ENCODE measurements at places on chromosomes 13 and 19.

DNA sequence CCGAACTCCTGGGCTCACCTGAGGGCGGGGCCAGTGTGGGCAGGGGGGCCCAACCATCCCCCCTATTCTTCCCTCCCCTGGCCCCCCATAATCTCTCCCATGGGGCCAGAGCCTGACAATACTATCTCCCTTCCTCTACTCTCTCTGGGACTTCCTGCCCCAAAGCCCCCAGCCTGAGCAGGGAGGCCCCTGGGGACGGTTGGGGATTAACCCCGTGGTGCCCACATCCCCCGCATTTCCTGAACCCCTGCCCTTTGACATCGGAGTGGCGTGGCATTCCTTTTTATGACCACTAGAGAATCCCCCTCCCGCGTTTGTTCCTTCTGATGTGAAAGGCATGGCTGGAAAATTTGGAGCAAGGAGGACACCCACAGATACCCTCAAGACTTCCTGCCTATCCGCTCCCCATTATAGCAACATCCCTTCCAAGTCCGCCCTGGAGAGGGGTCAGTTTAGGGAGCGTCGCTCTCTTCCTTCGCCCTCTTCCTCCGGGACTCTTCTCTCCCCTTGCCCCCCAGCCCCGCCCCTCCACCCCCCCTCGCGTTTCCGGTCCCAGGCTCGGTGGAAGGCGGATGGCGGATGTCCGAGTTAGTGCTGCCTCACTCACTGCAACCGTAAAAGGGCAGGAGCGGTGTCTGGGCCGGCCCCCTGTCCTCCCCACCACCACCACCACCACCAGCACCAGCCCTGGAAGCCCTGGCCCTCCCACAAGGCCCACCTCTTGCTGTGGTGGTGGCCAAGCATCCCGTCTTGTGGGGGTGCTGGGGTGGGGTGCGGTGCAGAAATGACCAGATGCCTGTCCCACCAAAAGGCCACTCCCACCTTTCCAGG lies 1.8 kb downstream of the VASP start:
- DNase-seq = no peak

DNA sequence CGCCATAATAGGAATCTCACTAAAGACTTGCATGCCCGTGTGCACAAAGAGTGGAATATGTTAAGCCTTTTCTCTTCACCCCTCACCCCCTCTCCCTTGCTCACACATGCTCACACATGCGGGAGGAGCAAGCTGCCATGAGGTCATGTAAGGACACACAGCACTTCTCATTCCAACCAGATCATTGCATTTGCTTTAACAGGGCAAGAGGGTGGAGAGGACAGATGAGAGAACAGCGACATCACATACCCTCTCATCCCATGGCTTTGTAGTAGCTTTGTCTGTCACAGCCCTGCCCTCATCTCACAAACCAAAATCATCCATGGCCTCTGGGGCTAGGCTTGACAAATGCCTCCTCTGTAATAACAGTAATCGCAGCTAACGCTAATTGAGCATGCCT lies 145.6 kb upstream of the FRY start:
- DNase-seq = peak; percentile 58

DNA sequence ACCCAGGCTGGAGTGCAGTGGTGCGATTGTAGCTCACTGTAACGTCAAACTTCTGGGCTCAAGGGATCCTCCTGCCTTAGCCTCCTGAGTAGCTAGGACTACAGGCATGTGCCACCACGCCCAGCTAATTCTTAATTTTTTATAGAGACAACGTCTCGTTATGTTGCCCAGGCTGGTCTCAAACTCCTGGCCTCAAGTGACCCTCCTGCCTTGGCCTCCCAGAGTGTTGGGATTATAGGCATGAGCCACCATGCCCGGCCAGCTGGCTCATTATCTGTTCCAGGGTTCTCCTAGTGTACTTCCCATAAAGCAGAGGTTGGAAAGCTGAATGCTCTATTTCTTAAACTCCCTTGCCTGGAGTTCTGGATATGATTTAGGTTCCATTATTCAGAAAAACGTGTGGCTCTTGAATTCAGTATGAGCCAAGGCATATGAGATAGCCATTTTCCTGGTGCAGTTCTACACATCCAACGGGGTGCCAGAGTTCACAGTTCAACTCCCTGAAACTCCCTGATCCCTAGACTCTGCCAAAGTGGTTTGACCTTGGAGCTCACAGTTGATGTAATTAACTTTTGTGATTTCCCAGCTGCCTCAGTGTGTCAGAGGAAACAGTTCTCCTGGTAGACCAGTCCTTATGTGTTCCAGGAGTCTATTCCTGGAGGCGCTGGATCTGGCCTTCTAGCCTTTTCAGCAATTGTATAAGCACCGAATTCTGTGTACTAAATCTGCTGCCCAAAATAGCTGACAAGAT lies 21.6 kb downstream of the GPR183 start:
- DNase-seq = no peak

DNA sequence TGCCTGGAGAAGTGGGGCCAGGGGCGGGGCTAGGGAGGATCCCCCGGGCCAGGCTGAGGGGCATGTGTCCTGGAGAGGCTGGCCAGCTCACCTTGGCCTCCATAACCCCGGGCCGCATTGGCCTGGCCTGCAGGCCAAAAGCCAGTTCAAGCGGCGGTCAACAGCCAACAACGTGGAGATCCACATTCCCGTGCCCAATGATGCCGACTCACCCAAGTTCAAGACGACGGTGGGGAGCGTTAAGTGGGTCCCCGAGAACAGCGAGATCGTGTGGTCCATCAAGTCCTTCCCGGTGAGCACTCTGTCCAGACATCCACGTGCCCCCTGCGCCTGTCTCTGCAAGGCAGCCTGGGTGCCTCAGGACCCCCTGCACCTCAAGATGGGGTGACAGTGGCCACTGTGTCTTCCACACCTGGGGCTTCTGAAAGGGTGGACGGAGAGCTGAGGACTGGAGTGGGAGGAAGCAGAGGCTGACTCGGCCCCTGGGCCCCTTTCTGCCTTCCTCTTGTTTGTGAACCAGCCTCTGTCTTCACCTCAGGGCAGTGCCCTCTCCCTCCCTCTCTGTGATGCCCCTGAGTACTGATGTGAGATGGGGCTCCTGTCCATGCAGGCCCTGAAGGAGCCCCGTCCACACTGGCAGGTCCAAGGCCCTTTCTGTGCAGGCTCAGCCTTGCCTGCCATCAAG lies 31.1 kb downstream of the AP1M1 start:
- DNase-seq = no peak

- DNase-seq = no peak
These were observed 2.7 kb downstream of the ZNF709 start for GRCh38 chr19:12481781-12482508.

- peak; percentile 64 for DNase-seq
These were observed 332.2 kb downstream of the MYO16 start for GRCh38 chr13:108961542-108962125.

DNA sequence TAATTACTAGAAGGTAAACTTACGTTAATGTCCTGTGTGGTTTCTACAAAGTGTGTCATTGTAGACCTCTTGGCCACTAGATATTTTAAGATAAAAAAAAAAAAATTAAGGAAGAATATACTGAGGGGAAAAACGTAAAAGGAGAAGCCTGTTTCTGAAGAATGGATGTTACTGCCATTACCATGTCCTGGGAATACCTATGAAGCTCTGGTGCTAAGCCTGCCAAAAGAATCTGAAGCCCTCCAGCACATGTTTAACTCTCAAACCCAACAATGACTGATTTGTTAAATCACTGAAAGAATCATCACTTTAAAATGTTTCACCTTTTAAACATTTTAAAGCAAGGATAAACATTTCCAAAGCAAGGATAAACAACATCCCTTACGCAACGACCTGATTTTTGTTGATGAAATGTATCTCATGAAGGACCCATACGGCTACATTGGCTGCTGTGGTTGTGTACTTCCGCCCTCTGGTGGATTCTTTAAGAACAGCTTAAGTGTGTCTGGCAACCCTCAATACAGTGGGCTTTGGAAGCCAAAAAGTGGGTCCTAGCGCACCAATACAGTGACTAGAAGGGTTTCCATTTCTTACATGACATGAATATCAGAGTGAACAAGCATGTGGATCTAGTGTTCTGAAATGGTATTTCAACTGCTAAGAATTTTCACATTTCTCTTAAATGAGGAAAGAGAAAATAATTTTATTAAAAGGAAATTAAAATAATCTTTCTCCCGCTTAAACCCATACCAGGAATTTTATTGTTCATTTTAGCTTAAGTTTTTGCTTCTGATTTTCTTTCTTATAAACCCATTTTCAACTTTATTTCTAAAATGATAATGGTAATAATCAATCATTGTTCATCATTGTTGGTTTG lies 74.5 kb upstream of the RAP2A start:
- peak; percentile 53 for DNase-seq

DNA sequence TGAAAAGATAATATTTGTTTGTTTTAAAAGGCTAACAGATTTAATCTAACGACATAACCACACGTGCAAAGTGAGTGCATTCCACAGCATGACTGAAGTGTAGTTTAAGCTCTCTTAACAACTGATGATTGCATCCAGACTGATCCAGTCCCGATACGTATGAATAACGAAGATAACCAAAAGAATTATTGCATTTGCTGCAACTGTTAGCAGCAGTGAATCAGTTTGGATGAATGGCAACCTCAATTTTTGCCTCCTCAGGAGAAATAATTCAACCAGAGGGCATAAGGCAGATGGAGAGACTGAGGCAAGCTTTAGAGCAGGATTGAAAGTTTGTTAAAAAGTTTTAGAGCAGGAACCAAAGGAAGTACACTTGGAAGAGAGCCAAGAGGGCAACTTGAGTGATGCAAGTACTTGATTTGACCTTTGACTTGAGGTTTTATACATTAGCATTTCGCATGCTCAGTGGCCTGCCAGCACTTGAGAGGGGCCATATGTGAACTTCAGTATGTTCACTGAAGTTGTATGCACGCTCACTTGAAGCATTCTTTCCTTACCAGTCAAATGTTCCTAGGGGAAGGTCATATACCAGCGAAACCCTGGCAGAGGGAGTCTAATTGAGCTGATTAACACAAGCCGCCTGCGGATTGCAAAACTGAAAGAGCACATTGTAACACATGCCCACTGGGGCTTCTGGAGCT lies 835.0 kb upstream of the PCDH20 start:
- peak; percentile 67 for DNase-seq

DNA sequence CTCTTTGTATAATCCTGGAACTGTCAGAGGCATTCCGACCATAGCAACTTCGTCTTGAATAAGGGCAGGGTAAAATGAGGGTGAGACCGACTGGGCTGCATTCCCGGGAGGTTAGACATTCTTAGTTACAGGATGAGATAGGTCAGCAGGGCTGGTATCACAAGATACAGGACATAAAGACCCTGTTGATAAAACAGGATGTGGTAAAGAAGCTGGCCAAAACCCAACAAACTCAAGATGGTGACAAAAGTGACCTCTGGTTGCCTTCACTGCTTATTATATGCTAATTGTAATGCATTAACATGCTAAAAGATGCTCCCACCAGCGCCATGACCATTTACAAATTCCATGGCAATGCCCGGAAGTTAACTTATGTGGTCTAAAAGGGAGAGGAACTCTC lies 27.7 kb upstream of the MBNL2 start:
- DNase-seq = no peak

DNA sequence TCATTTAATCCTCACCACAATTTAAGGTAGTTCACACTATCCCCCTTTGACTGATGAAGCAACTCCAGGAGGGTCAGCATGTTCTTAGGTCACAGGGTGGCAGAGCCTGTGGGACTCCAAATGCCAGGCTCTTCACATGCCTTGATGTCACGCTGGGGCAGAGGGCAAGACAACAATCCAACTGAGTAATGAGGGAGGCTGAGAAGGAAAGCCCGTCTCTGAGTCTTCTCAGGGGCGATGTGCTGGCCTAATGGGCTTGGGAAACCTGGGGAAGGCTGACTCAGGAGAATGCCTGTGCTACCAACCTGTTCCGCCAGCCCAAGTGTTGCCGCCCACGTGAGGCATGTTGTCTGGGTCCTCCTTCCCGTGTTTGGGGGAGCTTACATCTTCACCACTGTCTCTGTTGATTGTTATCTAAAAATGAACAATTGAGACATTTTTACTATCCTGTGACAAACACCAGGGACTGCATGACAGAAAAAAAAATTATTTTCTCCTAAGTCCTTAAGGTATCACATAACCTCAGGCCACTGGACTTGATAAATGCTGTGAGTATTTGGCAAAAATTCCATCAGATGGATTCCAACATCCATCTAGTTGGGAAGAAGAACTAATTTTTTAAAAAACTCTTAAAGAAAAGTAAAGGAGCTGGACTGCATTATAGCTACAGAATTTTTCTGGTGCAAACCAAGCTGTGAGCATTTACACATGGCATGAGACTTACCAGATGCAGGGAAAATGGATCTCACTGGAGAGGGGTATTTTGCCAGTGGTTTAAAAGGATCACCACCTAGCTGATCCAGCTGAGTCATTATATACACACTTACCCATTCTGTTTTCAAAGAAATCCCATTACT lies 157.5 kb downstream of the RGCC start:
- no peak for DNase-seq

GRCh38 chr13:52743988-52744387 lies 4.4 kb upstream of the CNMD start:
- peak; percentile 8 for DNase-seq

DNA sequence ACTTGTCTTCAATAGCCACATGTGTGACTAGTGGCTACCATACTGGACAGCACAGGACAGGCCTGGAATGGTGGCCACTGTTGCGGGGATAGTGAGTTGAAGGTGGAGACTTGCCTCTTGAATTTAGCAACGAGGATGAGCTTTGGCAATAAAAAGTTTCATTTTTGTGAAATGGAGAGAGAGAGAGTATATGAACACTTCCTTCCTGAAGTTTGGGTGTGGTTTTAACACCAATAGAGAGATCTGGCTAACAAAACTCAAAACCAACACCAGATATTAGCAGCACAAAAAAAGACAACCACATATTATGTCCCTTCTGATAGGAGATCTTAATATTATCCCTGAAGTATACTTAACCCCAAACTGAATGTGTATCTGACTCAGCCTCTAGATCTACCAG lies 6.3 kb upstream of the LRFN3 start:
- no peak for DNase-seq

DNA sequence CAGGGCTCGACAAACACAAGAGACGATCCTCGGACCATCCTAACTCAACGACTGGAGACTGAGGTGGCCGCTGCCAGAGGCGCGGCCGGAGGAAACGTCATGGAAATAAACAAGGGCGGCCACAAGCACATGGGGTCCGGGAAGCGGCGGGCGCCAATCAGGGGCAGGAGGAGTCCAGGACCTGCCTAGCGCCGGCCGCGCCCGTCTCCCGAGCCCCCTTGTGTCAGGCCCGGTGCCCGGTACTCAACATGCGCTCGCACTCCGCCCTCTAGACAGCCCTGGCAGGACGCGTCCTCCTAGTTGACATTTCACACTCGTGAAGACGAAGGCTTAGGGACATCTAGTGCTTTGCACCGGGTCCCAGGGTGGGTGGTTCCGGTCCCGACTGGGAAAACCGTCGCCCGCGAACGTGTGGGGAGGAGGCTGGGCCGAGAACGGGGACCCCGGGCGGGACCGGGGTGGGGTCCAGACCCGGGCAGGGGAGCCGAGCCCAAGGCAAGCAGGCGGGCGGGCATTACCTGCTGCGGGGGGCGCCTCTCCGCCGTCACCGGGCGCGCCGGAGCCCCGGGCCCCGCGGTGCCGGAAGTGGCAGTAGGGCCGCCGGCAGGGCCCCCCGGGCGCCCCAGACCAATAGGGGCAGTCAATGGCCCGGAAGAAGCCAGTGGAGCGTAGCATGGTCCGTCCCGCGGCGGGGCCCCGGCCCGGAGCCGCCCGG lies 442 bp downstream of the REXO1 start:
- no peak for DNase-seq
